ENCODE measurements at places on chromosomes 3 and 15.

DNA sequence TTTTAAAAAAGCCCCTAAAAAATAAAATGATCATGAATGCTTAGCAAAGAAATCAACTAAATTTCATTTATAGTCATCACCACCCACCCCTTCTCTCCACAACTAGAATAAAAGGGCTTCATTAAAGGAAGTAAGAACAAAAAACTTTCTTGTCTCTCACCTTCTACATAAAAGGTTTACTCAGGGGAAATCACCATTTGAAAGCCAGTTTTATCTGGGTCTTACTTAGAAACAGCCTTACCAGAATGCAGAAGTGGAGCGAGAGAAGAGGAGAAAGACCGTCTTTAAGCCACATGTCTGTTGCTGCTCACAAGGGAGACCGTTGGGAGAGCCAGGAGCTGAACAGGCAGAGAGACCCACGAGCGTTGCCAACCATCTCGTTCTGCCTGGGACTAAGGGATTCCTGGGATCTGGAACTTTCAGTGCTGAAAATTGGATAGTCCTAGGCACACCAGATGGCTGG lies 350.1 kb upstream of the PROK2 start:
- DNase-seq = no peak

GRCh38 chr3:121957674-121958415 lies 63.6 kb downstream of the SLC15A2 start:
- no peak for DNase-seq

DNA sequence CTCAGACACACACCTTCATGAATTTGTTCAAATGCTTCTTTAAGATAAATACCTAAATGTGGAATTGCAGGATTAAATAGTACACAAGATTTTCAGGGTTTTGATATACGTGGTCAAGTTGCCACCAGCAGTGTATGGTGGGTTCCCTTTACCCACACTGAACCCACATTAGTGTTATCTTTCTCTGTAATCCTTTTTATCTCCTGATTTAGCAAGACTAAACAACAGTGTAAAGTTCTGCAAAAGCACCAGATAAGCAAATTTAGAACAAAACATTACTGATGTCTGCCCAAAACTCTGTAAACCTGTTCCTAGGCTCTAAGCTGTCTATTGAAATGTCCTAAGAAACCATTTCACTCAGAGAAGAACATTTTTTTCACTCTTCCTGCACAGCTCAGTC lies 352.9 kb downstream of the FHIT start:
- peak; percentile 54 for DNase-seq

DNA sequence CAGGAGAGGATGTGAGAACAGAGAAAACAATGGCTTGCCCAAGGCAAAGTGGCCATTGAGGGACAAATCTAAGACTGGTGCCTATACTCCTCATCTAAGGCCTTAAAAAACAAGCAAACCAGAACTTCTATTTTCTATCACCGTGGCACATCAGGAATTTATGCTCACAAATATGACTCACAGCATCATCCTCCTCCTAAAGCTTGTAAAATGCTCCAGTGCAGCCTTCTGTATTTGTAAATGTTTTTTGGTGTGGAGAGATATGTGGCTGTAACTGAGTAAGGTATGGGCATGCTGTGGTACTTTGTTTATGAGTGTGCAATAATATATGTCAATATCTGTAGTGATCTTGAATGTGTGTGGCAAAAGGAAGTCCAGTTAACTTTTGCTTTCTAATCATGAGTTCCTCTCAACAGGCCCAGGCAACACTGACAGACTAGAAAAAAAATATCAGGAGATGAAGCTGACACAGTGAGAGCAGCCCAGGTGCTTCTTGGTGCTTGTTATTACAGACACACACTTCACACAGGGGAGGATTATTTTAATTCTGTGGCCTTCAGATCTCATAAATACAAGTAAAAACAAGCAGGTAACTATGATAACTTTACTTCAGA lies 60.3 kb downstream of the CTNNB1 start:
- no peak for DNase-seq

GRCh38 chr15:98001663-98002194 lies 41.2 kb downstream of the ARRDC4 start:
- no peak for DNase-seq

- DNase-seq = no peak
Measured at GRCh38 chr3:192174283-192174682, 553.1 kb downstream of the FGF12 start.

- no peak for DNase-seq
Measured at GRCh38 chr15:59366333-59367021, 6.2 kb downstream of the MYO1E start.

DNA sequence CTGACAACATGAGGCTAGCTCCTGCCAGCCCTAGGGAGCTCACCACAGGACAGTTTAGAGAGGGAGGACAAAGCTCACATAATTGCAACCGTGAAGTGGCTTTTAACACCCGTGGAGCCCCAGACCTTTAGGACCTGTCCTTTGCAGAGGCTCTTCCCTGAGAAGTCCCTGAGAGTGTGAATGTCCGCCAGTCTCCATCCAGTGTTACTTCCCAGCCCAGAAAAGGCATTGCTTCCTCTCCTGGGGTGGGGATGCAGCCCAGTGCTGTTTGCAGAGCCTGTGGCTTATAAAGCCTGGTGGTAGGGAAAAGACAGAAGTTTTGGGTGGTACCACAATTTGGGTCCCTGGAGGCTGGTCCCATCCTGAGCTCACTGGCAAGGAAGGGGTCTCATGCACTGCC lies 182.0 kb downstream of the SLCO3A1 start:
- no peak for DNase-seq

GRCh38 chr3:36907911-36908646 lies 36.8 kb downstream of the TRANK1 start:
- peak; percentile 28 for DNase-seq

DNA sequence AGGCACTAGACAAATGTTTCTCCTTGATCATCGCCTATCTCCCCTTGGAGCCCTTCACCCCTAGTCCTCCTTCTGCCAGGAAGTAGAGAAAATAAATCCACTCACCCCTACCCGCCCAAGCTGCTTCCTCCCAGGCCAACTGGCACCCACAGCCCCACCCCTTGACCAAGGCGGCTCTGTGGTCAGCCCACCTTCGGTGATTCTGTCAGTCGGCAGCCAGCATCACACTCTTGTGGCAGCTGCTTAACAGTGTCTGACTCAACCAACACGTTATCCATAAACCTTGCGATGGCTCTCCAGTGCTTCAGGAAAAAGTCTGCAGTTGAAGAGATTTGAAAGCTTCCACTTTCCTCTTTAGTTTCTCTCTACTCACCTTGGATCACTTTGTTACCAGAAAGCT lies 7.6 kb downstream of the SHF start:
- DNase-seq = no peak

DNA sequence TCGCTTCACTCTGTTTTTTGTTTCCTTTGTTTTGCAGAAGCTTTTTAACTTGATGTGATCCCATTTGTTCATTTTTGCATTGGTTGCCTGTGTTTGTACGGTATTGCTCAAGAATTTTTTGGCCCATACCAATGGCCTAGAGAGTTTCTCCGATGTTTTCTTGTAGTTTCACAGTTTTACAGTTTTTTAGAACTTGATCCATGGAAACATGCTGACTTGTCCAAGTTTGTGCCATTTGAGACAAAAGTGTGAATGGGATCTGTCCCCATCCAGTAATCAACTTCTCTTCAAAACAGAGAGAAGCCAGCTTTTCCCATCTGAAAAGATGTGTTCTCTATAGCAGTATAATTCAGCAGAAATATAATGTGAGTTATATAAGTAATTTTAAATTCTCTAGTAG lies 266.5 kb upstream of the LRTM1 start:
- no peak for DNase-seq

DNA sequence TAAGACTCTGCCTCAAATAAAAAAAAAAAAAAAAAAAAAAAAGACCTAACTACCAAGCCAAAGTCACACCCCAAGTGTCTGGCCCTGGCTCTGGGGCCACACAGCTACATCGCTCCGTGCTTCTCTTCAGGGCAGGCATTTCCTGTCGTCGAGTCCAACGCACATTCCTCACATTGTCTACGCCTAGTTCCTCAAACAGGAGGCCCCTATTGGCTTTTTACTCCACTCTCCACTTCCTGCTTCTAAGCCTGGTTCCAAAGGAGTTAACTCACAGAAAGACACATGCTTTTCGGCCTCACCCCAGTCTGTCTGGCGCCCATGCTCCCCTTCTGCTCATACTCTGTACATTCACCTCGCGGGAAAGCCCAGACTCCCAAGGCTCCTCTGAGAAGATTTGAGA lies 28.8 kb downstream of the KNG1 start:
- DNase-seq = no peak

- no peak for DNase-seq
Measured at GRCh38 chr15:95024351-95024750, 793.0 kb downstream of the MCTP2 start.

DNA sequence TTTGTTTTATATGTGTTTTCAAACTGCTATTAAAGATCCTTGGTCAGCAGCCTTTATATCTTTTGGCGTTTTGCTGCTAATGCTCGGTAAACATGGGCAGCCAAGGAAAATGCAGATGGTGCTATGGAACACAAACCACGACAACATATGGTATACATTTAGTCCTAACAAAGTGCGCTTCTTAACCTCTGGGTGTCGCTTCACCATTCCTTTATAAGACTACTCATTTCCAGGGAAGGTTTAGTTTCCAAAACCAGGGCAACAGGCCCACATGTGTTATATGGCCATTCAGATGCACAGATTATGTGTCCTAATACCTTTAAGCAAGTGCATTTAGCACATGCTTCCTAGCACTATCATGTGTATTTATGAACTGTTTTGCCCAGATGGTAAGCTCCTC lies 14.7 kb downstream of the SHOX2 start:
- DNase-seq = no peak

All from T-helper 2 cell (primary cell).